ENCODE measurements at places on chromosomes 3 and 15.

DNA sequence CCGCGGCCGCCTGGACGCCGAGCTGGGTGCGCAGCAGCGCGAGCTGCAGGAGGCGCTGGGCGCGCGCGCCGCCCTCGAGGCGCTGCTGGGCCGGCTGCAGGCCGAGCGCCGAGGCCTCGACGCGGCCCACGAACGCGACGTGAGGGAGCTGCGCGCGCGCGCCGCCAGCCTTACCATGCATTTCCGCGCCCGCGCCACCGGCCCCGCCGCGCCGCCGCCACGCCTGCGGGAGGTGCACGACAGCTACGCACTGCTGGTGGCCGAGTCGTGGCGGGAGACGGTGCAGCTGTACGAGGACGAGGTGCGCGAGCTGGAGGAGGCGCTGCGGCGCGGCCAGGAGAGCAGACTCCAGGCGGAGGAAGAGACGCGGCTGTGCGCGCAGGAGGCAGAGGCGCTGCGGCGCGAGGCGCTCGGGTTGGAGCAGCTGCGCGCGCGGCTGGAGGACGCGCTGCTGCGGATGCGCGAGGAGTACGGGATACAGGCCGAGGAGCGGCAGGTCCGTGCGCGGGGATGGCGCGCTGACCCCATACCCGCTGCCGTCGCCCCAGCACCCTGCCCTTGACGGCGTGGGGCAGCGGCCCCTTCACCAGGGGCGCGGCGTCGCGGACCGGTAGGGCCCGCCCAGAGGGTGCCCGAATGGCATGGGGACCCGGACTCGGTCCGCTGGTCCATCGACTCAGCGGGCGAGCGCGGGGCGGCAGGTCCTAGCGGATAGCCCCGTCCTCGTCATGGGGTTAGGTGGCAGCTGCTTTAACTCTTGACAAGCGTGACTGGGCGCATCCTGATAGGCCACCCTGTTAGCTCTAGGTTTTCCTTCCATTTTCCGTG lies 848 bp downstream of the SYNM start:
- DNase-seq, result peak; percentile 37

- no peak for DNase-seq
These were observed at the start of gene ATP10A for GRCh38 chr15:25863111-25863967. Gene ATP10A (minus strand): TSS chr15:25863327. CDS start chr15:25863096, 231 bp downstream.

DNA sequence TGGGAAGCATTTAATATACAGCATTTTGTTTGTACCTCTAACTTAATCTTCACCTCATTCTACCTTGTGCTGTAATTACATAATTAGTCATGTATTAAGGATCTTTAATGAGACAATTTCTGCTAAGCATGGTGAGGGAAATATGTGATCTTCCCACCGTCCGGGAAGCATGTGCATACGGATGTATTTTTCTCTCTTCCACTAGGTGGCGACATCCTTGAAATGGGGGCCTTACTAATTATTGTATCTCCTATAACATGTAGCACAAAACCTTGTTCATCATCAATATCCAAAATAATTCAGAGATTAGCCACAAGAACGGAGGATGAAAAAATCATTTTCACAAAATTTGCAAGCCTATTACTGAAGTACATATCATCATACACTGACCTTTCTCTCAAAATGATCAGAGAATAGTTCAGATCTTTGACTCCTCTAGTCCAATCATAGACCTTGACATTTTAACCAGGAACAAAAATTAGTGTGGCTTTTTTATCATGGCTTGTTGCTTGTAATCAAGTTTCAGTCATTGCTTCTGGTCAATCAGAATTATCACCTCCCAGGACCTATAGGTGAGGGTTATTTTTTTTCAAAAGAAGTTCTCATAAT lies 148.9 kb upstream of the GBE1 start:
- DNase-seq, result peak; percentile 55

GRCh38 chr3:89042236-89042835 lies 65.1 kb upstream of the EPHA3 start:
- no peak for DNase-seq

DNA sequence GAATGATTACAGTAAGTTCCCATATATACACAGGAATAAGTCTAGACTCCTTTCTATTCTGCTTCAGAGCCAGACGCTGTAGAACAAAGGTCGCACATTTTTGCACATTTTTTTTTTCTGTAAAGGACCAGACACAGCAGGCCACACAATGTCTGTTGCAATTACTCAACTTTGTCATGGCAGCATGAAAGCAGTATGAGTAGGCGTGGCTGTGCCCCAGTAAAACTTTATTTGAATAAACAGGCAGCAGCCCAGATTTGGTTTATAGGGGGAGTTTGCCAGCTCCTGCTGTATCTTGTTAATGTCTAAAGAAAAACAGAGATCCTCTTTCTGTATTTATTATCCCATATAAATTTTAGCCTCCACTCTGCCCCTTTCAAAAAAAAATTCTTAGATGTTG lies 708.3 kb downstream of the FHIT start:
- no peak for DNase-seq

DNA sequence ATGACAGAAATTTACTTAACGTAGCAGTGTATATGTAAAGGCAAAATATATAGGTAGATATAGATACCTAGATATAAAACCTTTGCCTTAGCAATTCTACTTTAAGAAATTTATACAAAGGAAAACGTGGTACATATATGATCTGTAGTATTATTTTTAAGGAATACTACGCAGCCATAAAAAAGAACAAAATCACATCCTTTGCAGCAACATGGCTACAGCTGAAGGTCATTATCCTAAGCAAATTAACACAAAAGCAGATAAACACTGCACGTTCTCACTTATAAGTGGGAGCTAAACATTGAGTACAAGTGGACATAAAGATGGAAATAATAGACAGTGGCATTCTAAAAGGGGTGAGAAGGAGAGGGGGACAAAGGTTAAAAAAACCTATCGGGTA lies 14.8 kb upstream of the LIPC start:
- no peak for DNase-seq

DNA sequence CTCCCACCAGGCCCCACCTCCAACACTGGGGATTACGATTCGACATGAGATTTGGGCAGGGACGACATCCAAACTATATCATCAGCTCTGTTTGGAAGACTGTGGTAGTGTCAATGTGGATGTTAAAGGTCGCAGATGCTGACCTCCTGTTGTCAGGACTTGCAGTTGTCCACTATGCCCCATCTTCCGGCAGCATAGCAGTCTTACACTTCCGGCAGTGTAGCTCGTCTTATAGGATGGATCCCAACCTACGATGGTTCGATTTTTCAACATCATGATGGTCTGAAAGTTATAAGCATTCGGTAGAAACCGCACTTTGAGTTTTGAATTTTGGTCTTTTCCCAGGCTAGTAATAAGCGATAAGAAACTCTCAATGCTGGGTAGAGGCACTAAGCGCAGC lies 20.6 kb downstream of the CLRN1 start:
- DNase-seq, result no peak

DNA sequence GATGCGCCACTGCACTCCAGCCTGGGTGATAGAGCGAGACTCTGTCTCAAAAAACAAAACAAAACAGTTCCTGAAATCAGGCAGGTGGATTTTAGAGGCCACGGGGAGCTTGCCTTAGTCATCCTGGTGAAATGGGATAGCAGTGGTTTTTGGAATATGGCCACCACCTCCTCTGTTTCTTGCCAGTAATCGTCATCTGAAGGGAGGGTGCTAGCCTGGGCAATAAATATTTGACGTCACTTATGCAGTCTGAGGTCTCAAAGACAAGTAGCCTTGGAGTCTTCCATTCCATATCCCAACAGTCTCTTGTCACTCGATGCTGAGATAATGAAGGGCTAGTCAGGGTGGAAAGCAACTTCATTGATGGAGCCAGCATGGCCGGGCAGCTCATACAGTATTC lies 55.2 kb downstream of the KCNAB1 start:
- DNase-seq, result no peak

DNA sequence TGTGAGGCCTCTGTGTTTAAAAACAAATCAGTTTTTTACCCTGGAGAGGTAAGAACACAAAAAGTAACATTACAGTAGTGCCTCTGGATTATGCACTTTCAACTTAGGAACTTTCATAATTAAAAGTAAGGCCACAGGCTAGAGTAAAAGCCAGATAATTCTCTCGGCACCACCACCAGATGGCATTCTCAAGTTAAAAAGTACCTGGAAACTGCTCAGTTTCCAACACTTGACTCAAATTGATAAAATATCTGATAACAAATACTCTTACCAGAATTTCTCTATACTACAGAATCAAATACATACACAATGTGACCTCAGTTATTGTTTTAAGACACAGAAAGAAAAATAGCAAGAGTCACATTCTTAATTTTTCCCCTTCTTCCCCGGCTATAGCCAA lies 19.9 kb downstream of the SPICE1 start:
- peak; percentile 44 for DNase-seq

- peak; percentile 24 for DNase-seq
These were observed 18.3 kb upstream of the MYH15 start for GRCh38 chr3:108528459-108529252.

DNA sequence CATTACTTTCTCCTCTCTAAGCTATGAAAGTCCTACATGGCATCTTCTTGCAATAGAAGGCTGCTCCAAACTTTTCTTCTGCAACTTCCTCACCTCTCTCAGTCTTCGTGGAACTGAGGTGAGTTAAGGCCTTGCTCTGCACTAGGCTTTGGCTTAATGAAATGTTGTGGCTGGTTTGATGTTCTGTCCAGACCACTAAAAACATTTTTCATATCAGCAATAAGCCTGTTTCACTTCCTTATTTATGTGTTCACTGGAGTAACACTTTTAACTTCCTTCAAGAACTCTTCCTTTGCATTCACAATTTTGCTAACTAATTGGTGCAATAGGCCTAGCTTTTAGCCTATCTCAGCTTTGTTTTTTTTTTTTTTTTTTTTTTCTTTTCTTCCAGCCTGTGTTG lies 335.3 kb upstream of the NECTIN3 start:
- DNase-seq, result peak; percentile 23

DNA sequence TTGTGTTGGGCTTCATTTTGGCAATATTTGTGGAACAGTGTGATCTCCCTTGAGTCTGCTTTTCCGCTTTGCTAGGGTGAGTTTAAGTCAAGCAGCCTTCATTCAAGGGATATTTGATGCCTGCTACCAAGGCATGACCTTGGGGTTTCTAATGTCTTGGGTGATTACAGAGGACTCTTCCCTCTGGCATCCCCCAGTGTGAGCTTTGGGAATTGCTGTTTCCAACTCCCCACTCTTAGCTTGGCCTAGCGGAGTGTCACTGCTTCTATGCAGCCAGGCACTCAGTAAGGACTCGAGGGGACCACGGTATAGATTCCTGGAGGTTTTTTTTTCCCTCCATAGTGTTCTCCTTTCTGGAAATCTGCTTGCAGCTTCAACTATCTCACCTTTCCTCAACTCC lies 21.1 kb downstream of the GCNT3 start:
- DNase-seq, result peak; percentile 12

GRCh38 chr3:3031326-3031725 lies 78.8 kb downstream of the IL5RA start:
- no peak for DNase-seq

GRCh38 chr15:73632670-73633058 lies 525 bp downstream of the NPTN start:
- peak; percentile 24 for DNase-seq

GRCh38 chr3:122880173-122880572 lies 85.3 kb downstream of the SLC49A4 start:
- DNase-seq, result no peak

DNA sequence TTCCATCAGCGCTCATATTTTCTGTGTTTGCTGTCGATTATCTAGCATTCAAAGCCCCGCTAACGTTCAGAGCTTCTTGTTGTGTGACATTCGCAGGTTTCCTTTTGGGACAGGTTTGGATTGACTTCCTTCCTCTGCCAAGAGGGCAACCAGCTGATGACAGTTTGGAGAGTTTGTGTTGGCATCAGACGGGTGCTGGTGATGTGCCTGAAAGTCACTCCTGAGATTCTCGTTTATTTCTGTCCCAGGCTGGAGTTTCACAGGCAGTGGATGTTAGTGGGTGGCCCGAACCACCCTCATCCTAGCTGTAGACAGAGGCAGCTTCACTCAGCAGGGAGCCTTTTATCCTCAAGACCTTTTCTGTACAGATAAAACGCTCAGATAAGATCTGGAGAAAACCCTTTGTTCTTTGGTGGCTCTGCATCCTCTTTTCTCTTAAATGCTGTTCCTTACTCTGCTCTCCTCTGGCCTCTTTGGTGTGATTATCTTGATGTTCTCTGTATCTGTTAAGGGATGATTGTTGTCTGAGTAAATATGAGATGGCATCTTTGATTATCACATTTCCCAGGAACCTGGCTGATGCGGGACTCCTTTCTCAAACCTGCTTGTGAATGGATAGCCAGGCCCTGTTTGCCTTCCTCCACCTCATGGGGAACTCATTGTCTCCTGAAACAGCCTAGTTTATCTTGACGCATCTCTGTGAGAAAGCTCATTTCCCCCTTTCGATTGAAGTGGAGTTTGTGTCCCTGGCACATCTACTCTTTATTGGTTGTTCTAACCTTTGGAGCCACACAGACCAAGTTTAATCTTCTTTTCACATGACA lies 35.9 kb downstream of the CGNL1 start:
- DNase-seq, result no peak

Data from NB4 (cell line).